Pulmonary artery endothelial cell (primary cell): ENCODE measurements at places on chromosomes 2 and 18. TPM values are rescaled to one million over a fixed set of nuclear protein-coding genes. Genes with fewer than 3 reads are reported as not detected.

PID1 gene
- 0.11 TPM in 1 of 2 replicates, not detected in the other for total RNA-seq

ARHGAP15 gene
- total RNA-seq, result not detected in 2 replicates

UGT1A10 gene
- total RNA-seq, result not detected in 2 replicates

TMEM18 gene
- total RNA-seq, result 10.2 and 13.9 TPM in 2 replicates

ONECUT2 gene
- under 0.01 and 0.04 TPM in 2 replicates for total RNA-seq
